ENCODE measurements at places on chromosomes 5 and 9.

DNA sequence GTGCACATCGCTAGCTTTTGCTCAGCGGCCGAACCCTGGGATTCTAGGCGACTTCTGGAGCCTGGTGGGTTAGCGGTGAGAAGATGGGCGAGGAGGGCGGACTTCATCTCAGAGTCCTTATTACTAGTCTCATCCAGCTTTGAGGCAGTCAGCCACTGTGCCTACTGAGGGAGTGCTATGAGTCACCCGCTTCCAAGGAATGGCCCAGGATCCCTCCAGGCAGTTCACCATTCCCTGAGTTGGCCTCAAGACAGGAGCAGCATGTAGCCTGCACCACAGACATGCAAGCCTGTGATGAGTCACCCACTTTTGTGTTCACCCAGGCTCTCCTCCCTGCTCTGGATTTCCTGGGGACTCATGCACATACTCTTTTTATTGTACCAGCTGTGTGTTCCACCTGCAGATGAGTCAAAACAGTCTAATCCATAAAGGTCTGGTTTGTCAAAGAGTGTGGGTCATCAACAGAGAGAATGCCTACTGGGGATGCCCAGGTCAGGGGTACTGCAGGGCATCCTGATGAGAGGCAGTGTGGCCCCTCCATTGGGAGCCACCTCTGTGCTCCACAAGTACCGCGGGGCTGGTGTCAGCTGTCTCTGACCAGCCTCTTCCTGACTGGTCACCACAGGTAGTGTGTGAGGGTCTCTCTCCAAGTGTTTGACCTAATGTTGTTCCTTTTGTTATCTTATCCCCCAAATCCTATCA is 20.2 kb downstream of the SLC22A5 start:
- DNase-seq, result no peak

GRCh38 chr5:7779019-7780005 is 71.6 kb downstream of the CFAP90 start:
- DNase-seq, result no peak

GRCh38 chr5:109681763-109682162 is 8.0 kb upstream of the MAN2A1 start:
- no peak for DNase-seq

DNA sequence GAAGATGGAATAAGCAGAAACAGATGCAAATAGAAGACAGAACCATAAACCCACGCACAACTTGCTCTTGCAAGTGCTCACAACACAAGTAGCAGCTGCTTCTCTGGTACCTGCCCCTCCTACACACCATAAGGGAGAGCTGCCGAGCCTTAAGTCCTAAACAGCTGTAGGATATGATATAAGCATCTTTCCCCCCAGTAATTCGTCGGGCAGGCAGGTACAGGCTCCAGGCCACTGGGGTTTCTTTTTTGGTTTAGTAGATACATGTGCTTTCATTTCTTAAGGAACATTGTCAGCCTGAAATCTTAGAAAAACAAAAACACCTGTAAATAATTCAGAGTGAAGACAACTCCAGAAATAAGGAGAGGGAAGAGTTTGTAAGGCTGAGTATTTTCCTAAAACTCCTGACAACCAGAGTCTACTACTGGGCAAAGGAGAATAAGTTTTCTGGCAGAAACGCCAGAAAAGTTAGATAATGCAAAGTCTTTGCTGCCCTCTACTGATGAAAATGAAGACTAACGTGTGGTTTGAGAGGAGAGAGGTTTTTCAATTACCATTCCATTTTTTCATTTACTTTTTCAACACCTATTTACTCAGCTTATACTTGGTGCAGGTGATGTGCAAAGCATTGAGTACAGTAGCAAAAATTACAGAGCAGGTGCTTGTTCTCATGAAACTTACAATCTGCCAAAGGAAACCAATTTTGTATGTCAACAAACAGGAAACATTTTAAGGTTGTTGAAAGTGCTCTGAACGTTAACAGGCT is 20.1 kb upstream of the TCERG1 start:
- DNase-seq, result peak; percentile 51

DNA sequence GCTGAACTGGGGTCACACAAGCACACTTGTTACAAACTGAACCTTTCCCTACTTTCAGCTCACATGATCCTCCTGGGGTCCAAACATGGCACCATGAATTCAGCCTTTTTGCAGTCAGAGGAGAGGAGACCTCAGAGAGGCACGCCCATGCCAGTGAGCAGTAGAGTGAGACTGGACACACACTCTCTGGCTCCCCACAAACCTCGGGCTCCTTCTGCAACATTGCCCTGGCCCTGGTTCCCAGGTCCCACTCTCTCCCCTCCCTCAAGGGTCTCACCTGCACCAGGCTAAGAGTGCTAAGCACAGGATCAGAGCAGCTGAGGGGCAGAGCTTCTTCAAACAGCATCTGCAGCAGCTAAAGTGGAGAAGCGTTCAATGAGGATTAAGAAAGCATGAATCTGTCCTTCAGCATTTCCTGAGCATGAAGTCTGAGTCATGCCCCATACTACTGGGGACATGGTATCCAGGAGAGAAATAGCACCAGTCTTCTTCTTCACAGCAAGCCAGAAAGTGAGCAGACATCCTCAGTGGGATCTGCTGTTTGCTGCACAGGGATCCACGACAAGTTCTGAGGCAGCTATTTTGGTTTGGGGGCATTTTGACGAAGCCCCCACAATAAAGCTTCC is 27.2 kb downstream of the SLC35A4 start:
- DNase-seq, result no peak

DNA sequence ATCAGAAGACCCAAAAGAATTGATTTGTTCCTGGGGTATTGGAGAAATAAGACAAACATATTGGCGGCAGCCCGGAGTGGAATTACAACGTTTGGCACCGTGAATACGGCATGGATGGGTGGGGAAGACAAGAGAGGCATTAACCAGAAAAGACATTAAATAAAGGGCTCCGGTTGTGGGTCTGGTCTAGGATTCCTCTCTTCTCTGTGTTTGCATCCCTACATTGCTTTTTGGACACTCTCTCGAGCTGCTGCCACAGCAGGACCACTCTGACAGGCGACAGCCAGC is 138.7 kb upstream of the PALM2AKAP2 start:
- DNase-seq, result peak; percentile 35

DNA sequence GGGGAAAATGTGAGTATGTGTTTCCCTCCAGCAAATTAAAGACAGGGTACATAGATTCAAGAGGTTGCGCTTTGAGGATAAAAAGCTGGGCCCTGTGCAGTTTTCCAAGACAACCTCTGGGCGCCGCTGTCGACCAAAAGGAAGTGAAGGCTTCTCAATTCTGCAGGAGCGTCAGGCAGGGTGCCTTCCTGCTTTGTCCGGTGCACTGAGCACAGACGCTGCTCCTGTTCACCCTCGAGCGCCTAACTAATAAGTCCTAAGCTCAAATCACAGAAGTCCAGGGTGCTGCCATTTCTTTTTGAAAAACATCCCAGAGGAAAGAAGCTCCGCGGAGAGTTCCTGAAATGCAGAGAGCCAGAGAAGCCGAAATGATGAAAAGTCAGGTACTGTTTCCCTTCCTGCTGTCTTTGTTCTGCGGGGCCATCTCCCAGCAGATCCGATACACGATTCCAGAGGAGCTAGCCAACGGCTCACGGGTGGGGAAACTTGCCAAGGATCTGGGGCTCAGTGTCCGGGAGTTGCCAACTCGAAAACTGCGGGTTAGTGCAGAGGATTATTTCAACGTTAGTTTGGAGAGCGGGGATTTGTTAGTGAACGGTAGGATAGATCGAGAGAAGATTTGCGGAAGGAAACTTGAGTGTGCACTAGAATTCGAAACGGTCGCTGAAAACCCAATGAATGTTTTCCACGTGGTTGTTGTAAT is at the start of gene PCDHGB1:
Gene PCDHGB1 (plus strand): TSS at position 183 of the 703 bp plus-strand sequence. CDS start 162 bp downstream, at position 345.
- peak; percentile 9 for DNase-seq

- DNase-seq, result no peak
Measured at GRCh38 chr9:35557320-35557719, 47.7 kb upstream of the TESK1 start.

GRCh38 chr5:74977471-74977870 is 74.9 kb downstream of the GCNT4 start:
- no peak for DNase-seq

GRCh38 chr5:16076657-16077056 is 102.9 kb downstream of the MARCHF11 start:
- DNase-seq, result no peak

DNA sequence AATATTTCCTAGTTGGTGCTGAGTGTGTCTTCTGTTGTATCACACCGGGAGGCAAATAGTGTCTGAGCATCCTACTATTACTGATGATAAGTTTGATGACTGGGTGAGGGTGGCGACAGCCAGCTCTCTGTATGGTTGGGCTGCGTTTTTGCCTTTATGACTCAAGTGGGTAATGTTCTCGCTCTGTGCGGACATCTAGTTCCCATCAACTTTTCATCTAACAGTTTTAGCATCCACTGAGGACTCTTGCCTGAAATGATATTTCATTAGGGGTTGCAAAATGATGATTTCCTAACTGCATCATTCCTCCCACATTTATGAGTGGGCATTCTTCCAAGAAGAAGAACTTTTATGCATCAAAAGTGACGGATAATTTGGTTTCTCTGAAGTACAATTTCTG is 26.5 kb downstream of the HMCN2 start:
- DNase-seq, result no peak

- no peak for DNase-seq
Measured at GRCh38 chr5:172870291-172870714, 36.3 kb downstream of the ERGIC1 start.

GRCh38 chr5:31846934-31847333 is 208.0 kb downstream of the PDZD2 start:
- no peak for DNase-seq

DNA sequence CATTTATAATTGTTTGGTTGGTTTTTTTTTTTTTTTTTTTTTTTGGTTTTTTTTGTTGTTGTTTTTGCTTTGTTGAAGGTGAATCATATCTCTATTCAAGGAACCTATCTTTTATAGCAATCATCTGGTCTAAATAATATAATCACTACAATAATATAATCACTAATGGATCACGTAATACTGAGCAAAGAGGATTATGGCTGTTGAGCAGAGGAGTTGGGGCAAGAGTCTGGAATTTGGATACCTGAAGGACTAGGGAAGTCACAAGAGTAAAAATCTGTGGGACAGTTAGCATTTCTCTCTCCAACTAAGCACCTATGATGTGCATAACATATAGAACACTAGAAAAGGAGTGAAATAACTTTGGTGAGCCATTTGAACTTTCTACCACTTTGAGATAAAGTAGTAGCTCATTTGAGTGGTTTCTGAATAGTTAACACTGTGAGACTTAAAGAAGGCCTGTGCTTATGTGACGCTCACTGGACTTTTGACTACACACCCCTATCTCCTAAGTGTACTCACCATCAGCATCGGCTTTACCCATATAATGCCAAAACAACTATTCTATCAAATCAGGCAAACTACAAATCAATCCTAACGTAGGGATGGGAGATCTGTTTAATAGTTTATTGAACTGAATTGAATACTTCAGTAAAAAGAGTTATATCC is 564.9 kb upstream of the TUSC1 start:
- no peak for DNase-seq

GRCh38 chr5:124438903-124439281 is 307.5 kb downstream of the ZNF608 start:
- DNase-seq, result peak; percentile 79

- no peak for DNase-seq
Measured at GRCh38 chr9:92158097-92158601, 42.9 kb upstream of the SPTLC1 start.

GRCh38 chr9:128634111-128634510 is 22.5 kb downstream of the DYNC2I2 start:
- DNase-seq, result no peak

GRCh38 chr9:94084314-94084713 is at the start of gene PTPDC1:
Gene PTPDC1, plus strand, starts transcription at chr9:94084464. Its CDS starts 67 bp downstream, at chr9:94084531.
- DNase-seq, result peak; percentile 90

- no peak for DNase-seq
Measured at GRCh38 chr5:179795049-179795862, 1.5 kb downstream of the LTC4S start.

DNA sequence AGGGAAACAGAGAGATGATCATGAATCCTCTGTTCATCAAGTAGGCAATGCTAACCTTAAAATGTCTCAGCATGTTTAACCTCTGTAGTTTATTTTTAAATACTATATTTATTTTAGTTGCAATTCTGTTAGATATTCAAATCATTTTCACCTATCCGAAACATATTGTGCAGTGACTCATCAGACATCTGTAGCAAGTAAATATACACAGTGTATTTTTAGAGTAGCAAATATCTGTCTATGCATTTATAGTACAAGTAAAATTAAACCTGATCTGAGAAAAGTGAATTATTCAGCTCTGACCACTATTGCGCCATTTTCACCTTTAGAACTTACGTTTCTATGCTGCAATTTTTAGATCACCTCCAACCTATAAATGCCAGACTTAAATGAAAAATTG is 24.3 kb upstream of the TUSC1 start:
- DNase-seq, result no peak

DNA sequence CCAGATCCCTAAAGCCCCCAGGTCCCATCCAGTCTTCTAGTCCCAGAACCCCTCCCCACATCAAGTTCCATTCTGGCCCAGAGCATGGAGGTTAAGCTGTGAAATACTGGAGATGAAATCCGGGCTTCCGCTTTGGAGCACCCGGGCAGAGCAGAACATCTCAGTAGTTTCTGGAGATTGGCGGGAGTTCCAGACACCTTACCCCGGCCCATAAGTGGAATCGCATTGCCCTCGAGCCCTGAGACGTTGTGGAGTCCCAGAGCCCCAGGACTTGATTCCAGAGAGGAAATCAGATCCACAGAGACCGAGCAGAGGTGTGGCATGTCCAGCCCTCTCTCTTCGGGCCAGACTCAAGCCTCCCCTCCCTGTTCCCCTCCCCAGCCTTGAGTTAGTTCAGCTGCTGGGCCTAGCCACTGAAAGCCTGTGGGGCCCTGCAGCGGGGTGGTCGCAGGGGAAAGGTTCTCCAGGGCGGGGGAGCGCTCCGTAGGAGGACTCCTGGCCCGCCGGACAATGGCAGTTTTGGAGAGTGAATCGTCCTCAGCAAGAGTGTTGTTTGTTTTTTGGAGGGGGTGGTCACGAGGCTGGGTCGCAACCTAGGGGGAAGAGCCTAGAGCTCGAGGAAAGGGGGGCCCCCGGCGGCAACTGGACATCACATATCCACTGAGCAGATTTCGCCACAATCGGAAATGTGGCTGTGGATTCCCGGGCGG is 1.0 kb upstream of the PAX5 start:
- DNase-seq, result no peak

DNA sequence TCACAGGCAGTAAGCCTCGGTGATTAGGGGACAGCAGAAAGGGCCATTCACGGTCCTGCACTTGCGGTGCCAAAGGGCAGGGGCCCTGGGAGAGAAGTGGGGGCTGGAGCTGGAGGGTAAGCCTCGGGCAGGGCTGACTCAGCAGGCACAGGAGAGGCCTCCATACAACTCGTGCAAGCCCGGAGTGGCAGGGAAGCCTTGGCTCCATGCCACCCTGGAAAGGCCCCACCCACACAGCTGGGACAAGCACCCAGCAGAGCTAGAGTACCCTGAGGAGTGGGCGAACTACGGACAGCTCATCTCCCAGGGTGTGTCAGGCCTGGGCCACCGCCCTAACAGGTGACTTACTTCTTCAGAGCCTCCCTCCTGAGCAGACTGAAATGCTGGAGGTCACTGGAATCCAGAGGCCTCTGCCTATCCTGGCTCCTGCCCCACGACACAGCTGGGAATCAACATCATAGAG is 5.6 kb upstream of the CAMK2A start:
- no peak for DNase-seq

- no peak for DNase-seq
Measured at GRCh38 chr5:72034770-72035169, 72.5 kb upstream of the MAP1B start.
